ENCODE measurements at places on chromosomes 13 and 19. TPM values are rescaled to one million over a fixed set of nuclear protein-coding genes. Genes with fewer than 3 reads are reported as not detected.

Gene PRTN3
- 3.3 TPM for polyA plus RNA-seq

Gene HSPB6
- 5.8 TPM for polyA plus RNA-seq

Gene ZNF541
- polyA plus RNA-seq: 0.20 TPM

Gene ZNF486
- polyA plus RNA-seq: 2.6 TPM

Gene PRSS57
- 0.27 TPM for polyA plus RNA-seq

Gene SYCN
- not detected for polyA plus RNA-seq

Gene FFAR3
- 0.30 TPM for polyA plus RNA-seq

Gene PLA2G4C
- polyA plus RNA-seq: 55.0 TPM

DNA sequence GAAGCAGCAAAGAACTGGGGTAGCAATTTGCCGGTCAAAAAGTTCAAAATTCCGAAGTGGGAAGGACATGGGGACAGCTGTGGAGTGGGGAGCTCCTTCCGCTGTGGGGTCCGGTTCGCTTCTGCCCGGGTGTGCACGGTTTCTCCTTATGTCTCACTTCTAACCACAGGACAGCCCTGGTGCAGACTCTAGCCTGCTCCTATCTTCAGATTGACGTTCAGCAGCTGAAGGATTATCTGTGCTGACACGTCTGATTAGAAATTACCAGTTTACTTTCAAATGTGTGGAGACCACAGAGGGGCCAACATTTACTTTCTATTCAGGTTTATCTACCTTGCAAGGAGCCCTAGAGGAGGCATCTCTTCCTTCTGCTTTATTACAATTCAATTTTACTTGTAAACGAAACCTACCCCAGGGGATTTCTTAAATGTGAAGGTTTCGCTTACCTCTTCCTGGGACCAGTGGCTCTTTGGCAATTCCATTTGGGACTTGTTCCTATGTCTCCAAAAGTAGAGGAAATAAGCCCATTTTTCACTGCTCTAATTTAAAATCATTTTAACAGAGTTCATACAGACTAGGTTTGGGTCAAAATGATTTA lies 27.3 kb downstream of the LHFPL6 start:
- no peak for DNase-seq

DNA sequence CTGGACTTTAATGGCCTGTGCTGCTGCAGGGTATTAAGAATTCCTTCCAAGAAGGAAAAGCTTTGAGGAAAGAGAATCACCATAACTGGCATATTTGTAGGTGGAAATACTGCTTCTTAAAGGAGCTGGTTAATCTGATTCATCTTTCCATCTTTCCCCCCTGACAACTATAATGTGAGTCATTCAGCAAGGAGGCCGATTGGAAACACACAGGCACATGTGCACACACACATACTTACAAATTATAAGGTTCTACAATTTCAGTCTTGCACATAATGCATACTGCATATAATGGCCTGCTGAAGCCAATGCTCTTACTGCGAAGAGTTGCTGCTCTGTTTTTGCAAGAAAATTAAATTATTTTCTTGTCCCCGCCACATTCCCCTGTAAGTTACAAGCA lies 78.8 kb upstream of the TPP2 start:
- DNase-seq: no peak

- DNase-seq: no peak
These were observed 50.0 kb downstream of the PIN1 start for GRCh38 chr19:9885077-9885552.

DNA sequence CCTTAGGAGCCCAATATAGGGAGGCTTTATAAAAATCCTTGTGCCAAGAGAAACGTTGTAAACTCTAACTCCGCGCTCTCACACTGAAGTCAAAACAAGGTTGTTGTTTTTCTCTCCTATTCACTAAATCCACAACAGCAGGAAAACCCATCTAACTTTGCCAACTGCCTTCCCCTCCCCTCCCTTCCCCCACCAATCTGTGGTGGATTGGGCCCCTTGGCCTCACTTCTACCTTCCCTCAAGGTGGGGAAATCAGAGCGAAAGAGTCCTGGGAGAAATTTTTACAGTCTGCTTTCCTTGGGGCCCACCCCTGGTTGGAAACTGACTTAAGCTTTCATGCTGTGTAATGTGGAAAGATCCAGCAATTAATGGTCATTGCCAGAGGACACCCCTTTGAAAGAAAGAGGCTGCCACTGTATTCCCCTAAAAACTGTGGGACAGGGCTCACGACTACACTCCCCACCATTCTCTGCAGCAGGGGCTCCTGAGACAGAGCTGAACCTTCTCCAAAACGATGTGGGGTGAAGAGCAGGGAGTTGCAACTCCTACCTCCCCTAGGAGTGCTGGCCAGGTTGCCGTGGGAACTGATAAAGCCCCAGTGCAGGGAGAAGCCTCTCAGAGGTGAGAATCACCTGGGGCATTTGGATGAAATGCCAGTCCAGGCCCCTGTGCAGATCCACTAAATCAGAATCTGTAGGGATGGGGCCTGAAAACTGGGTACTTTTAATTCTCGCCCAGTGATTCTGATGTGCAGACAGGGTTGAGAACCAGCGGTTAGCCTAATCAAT lies 1.1 kb downstream of the DHRS12 start:
- DNase-seq: no peak

GRCh38 chr19:50705422-50706019 lies 14.1 kb downstream of the SHANK1 start:
- no peak for DNase-seq

GRCh38 chr19:3151563-3152418 lies 16.0 kb downstream of the GNA15 start:
- peak; percentile 55 for DNase-seq

GRCh38 chr19:11694533-11695439 lies 44.0 kb downstream of the ZNF823 start:
- DNase-seq: peak; percentile 91

DNA sequence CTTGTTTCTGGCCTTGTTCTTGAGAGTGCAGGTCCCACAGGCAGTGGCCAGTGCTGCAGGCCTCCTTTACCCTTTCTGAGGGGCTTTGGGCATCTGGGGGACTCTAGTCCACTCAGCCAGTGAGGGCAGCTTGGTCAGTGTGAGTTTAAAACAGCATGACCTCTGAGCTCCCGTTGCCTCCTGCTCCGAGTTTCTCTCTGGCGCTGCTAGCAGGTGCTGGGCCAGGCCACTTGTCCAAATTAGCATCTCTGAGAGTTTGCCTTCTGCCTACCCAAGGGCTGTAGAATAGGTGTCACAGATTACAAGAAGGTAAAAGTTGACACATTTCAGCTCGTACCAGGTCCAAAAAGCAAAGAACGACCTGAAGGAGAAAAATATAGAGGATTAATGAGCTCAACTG lies 105.9 kb downstream of the SIPA1L3 start:
- DNase-seq: no peak

DNA sequence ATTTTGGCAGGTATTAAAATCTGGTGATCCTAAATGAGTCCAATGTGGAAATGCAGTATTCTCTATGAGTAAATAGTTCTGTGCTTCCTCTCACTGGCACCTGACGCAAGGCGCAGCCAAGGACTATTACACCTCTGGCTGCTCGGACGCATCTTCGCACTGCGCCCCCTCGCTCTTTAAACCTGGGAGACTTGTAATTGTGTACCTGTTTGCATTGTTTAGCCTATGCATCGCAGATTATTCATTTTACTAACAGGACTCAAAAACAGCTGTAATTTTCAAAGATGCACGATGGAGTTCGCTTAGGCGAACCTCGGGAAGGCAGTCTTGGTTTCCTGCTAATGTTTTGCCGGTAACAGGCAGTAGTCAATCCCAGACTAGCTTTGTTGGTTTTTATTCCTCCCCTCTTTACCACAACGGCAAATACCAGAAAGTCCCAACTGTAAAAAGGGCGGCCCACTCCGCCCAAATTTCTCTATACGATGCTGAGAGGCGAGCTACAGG lies 113.2 kb downstream of the KCNRG start:
- DNase-seq: no peak

DNA sequence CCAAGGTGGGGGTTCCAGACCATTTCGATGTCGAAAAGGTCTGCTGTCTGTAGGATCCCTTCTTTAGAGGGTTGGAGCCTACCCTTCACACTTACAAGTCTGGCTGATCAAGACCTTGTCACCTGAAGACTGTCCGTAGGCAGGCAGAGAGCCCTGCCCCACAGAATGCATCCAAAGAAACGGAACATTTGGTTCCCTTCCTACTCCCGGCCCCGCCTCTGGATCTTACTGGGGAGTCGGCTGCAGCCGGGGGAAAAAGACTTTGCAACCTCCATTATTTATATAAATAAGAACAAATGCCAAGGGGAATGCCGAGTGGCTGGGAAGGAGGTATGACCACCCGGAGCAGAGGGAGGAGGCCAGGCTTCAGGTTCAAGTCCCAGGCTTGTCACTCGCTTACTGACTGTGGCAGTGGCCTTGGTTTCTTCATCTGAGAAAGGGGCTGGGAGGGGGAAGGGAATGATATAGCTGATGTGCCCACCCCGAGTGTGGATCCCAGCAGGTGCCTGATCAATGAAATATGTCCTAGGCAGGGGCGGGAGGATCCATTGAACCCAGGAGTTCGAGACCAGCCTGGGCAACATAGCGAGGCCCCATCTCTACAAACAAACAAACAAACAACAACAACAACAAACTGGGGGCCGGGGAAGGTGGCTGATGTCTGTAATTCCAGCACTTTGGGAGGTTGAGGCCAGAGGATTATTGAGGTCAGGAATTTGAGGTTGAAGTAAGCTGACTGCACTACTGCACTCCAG lies 48.7 kb downstream of the RFX2 start:
- DNase-seq: no peak

- no peak for DNase-seq
These were observed 1.6 kb downstream of the SIX5 start for GRCh38 chr19:45767410-45767880.

DNA sequence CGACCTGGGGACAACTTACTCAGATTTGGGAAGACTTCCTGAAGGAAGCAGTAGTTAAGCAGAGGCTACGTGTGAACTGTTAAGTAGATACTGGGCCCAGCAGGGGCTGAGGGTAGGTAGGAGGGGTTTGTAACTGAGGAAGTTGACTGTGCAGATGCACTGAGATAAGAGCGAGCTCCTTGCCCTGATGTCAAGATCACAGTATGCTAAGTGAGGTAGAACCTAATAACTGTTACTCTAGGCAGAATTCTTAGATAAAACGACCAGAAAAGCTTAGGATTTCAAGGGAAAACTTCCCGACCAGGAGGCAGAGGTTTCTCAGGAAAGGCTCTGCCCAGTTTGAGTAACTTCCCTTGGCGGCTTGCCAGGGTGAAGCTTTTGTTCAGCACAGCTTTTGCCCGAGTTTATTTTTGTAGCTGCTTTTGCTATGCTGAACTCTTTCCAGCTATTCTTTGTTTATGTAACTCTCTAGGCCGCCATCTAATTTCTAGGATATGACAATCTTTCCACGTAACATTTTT lies 632.1 kb downstream of the DIAPH3 start:
- DNase-seq: peak; percentile 82

DNA sequence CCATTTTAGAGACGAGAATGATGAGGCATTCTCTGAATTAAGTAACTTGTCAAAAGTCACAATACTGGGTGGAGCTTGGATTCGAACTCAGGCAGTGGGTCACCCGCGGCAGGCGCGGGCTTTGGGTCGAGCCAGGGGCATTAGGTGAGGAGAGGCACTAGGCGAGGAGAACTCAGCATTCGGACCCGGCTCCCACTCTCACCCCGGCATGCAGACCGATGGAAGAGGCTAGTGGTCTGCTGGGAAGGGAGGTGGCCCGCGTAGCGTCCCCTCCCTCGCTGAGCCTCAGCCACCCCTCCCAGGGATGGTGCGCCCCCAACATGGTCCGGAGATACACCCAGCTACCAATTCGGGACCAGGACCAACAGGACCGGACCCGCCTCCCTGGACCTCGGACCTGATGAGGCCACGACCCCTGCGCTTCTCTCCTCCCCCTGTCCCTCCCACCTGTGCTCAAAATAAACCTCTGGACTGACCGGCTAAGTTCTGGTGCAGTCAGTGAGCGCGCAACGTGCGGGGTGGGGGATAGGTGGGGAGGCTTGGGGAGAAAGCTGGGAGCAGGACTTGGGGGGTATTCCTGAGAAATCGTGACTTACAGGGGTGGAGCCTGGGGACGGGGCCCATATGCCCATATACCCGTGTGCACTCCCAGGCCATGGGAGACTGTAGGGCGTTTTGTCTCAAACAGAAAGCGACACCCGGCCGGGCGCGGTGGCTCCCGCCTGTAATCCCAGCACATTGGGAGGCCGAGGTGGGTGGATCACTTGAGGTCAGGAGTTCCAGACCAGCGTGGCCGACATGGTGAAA lies 1.3 kb upstream of the SNAPC2 start:
- DNase-seq: peak; percentile 80

DNA sequence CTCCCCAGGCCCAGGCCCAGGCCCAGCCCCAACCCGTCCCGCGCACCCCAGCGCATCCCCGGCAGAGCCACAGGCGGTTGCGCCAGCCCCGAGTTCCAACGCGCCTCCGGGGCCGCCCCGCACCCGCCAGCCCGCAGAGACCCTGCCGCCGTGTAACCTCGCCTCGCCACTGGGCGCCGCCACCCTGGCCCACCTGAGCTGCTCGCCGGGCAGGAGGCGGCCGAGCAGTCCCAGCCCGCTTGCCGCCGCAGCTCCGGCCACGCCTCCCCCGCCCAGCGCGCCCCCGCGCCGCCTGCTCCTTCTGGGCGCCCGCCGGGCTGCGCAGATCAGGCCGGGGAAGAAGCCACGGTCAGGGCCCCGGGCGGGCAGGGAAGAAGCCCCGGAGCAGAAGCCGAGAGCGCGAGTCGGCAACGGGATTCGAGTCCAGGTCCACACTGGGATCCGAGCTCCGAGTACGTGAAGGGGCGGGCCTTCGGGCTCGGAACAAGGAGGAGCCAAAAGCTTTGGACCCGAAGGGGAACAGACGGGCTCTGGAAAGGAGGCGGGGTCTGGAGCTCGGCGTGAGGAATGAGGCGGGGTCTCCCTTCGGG lies at the start of gene MBOAT7:
Gene MBOAT7 (minus strand): TSS at position 436 of the 590 bp plus-strand sequence. CDS start 1,072 bp downstream, outside the sequence.
- no peak for DNase-seq

DNA sequence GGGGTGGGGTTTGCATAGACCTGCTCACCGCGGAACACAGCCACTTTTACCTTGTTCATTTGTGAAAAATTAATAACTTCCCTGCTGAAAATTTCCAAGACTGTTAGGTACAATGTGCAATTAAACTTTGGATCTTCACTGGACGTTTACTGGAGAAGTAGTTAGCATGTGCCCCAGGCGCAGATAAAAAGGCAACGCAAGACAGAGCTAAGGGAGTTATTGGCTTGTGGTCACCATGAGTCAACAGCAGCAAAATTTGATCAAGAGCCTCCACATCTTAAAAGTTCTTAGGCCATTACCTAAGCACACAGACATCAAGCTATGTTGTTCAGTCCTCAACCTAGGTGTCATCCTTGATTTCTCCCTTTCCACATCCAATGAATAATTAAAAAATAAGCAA lies 257.0 kb downstream of the LHFPL6 start:
- no peak for DNase-seq

DNA sequence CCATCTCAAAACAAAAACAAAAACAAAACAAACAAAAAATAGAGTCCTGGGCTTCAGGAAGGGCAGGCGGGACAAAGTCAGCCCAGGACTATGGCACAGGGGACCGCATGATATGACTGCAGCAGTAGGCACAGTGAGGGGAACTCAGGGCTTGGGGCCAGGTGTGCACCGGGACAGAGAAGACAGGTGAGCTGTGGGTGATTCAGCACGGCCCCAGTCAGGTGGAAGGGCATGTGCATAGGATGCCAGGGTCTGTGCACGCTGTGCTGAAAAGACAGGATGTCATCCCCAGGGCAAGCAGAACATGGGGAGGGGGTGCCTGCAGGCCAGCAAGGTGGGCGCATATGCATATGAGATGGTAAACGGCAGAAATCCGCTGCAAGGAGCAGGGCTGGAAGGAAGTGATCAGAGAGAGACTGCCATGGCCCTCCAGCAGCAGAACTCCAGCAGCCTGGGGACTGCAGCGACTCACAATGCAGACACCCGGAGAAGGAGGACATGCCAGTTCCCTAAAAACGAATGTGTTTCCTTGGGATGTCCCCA lies 15.0 kb downstream of the EPS15L1 start:
- no peak for DNase-seq

- no peak for DNase-seq
These were observed 13.4 kb upstream of the GJB2 start for GRCh38 chr13:20206065-20206697.

- DNase-seq: no peak
These were observed 755 bp downstream of the SERTM1 start for GRCh38 chr13:36674337-36675212.

Measured in spleen (tissue), 13 donors.